Tibial nerve (tissue), 4 donors: ENCODE measurements at places on chromosomes 7 and 10.

GRCh38 chr10:13991353-13991752 is 339.4 kb downstream of the FRMD4A start:
- no peak for DNase-seq

GRCh38 chr10:130493446-130494145 is 357.4 kb downstream of the GLRX3 start:
- DNase-seq: no peak

DNA sequence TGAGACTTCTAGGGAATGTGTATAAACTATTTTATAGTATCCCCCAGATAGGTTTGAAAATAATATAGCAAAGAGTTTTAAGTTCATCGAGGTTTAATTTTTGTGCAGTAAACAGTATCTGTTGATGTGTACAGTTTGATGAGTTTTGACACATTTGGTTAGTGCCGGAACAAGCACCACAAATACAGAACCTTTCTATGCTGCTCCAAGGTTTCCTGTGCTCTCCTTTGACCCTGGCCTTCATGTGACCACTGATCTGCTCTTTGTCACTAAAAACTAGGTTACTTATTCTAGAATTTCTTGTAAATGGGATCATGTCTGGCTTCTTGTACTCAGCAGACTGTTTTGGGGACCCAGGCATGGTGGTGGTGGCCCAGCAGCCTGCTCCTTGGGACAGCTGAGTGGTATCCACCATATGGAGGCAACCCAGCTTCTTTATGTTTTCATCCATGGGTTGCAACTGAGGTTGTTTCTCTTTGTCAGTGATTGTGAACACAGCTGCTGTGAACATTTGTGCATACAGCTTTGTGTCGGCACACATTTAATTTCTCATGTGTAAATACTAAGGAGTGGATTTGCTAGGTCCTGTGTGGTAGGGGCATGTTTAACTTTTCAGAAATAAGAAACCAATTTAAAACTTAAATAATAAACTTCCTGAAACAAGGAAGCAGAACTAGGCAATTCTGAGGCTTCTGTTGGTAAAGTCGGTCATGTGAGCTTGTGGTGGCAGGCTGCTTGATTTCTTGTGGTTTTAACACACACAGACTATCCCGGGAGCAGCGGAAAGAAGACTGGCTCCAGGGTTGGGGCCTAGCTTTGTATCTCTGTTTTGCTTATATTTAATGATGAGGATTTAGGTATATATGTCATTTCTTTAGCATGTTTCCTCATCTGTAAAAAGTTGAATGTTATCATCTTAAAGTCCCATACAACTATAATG is 219.4 kb downstream of the ABCA13 start:
- DNase-seq: no peak

- no peak for DNase-seq
Observed at GRCh38 chr10:18216482-18216881, 76.3 kb downstream of the CACNB2 start.

GRCh38 chr7:95476904-95477594 is 8.7 kb upstream of the ASB4 start:
- peak; percentile 89 for DNase-seq

GRCh38 chr7:32901629-32902028 is 10.1 kb upstream of the KBTBD2 start:
- no peak for DNase-seq

DNA sequence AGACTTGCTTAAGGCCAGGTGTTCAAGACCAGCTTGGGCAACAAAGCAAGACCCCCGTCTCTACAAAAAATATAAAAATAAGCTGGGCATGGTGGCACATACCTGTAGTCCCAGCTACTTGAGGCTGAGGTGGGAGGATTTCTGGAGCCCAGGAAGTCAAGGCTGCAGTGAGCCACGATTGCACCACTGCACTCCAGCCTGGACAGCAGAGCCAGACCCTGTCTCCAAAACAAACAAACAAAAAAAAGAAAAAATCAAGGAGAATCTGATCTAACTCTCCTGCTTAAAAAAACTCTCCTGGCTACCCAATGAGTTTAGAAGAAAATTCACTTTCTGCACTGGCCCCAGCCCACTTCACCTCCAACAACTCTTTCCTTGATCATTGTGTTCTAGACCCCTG is 1.9 kb upstream of the KPNA7 start:
- no peak for DNase-seq

GRCh38 chr10:31959461-31960173 is 31.0 kb upstream of the ARHGAP12 start:
- DNase-seq: no peak

DNA sequence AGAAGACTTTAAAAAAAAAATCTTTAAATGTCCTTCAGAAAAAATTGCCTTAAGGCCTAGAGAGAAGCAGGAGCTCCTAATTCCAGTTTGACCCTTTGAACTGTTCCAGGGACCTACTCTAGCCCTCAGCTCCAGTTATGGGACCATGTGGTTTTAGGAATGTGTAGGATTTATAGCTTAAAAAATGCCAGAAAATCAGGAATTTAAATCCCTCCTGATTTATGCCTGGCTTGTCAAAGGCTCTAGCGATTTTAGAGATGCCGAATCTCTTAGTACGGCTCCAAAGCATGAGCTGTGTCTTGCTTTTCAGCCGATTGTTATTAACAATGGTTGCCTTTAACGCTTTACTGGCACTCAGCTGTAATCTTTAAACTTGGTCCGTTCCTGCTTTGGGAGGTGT is 130.6 kb upstream of the NPVF start:
- no peak for DNase-seq

- no peak for DNase-seq
Observed at GRCh38 chr10:31759124-31759798, 169.4 kb downstream of the ARHGAP12 start.

DNA sequence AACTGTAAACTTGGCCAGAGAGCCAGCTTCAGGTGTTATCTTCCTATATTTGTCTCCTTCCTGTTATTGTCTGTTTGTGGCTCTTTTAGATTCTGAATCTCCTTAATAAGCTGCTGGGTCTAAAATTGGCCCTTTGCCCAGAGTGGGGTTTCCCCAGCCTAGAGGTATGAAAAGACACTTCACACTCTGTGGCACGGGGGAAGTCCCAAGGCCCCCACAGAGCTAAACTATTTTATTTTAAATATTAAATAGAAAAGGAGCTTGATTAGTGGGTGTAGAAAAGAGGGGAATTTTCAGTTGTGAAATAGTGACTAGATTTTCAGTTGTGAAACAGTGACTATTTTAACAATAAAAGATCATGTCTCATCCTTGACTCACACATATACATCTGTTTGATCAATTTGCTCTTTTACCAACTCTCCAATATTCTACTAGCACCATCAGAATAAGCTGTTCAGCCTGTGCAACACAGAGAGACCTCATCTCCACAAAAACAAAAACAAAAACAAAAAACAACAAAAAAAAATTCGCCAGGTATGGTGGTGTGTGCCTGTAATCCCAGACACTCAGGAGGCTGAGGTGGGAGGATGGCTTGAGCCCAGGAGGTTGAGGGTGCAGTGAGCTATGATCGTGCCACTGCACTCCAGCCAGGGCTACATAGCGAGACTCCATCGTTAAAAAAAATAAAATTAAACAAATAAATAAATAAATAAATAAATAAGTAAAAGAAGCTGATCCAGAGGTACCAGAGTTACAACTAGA is 24.9 kb upstream of the ADO start:
- no peak for DNase-seq

DNA sequence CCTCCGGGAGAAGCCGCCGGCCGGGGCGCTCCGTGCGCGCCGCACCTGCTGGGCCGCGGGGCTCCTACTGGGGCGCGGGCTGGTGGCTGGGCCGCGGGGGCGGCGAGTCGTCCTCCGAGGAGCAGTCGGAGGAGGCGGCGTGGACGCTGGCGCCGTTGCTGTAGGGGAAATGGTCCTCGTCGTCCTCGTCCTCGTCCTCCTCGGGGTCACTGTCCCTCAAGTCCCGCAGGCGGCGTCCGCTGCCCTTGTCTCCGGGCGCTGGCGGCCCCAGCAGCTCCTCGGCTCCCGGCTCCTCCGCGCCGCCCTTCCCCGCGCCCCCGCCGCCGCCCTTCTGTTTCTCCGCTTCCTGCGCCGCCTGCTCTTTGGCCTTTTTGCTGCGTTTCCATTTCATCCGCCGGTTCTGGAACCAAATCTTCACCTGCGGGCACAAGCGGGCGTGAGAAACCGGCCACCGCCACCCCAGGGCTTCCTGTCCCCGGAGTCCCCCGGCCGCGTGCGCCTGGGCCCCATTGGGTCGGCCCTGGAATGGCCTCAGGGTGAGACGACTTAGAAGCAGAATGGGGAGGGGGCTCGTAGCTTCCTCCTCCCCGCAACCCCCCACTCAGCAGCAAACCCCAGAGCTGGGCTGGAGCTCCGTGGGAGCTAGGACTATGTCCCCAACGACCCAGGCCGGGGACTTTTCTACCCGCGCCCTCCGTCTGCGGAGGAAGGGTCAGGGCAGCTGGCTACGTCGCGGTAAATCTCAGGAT is 4.8 kb downstream of the MNX1 start:
- DNase-seq: no peak

DNA sequence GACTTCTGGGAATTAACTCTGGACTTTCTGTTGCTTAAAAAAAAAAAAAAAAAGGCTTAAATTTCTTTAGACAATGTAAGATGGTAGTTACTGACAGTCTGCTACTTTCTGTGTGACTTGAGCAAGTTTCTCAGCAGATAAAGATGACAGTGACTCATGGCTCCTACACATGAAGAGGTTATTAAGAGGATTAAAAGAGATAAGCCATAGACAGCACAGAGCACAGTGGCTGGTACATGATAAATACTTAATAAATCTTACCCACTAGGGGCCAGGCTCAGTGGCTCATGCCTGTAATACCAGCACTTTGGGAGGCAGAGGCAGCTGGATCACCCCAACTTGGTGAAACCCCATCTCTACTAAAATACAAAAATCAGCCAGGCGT is 174.8 kb downstream of the JAZF1 start:
- no peak for DNase-seq

DNA sequence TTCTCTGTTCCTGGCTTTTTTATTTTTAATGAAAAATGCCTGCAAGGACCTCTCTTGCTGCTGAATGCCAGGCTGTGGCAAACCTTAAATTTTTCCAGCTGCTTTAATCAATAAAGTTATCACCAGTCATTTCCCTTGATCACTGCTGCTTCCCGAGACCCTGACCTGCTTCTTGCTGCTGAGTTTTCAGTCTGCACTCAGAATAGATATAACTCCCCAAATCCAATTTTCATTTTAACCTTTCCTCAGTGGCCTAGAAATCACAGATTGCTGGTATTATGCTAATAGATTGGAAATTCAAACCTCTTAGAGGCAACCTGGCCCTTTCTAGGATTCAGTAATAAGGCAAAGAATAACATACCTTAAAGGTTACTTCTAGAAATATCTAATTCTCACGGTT is 43.7 kb downstream of the LHPP start:
- no peak for DNase-seq

GRCh38 chr7:114823290-114823689 is 98.6 kb upstream of the MDFIC start:
- DNase-seq: no peak

DNA sequence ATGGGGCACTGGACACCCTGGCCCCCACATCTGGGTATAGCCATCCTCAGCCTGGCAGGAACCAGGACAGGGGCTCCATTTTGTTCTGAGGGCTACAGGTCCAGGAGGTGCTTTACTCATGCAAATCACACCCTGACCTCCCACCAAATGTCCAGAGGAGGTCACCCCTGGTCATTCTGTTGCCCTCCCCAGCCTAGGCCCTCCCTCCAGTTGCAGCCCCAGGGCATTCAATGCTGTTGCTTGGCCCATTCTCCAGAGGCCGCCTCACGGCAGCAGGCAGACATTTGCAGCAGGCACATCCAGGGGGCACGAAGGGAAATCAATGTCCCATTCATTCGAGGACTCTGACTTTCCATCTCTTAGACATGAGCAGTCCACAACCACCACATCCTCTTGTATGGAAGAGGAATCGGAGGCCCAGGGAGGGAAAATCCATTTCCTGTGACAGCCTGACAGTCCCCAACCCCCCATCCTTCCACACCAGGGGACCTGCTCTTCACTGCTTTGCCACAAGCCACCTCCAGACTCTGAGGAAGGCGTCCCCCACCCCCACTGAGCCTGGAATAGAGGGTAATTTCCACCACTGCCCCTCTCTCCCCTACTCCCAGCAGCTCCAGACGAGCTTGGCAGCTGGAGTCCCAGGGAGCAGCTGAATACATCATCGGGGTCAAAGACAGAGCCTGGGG is 76.2 kb upstream of the UNC5B start:
- DNase-seq: no peak

DNA sequence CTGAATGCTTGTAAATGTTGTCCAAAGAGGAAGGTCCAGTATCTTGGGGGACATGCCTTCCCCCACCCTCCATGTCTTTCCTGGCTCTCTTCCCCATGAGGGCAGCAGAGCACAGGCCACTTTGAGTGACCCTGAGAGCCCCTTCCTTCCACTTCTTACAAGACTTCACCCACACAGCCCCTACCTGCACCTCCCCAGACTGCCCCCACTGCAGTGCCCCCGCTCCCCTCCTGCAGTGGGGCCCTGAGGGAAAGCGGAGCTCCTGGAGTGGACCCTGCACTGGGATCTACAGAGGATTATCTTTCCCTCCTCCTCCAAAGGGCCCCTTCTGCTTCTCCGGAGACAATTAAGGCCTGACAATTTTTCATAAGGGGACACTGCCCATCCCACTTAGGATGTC is 326.8 kb downstream of the TCERG1L start:
- DNase-seq: no peak

- DNase-seq: no peak
Observed at GRCh38 chr7:21352540-21353387, 75.1 kb upstream of the SP4 start.

DNA sequence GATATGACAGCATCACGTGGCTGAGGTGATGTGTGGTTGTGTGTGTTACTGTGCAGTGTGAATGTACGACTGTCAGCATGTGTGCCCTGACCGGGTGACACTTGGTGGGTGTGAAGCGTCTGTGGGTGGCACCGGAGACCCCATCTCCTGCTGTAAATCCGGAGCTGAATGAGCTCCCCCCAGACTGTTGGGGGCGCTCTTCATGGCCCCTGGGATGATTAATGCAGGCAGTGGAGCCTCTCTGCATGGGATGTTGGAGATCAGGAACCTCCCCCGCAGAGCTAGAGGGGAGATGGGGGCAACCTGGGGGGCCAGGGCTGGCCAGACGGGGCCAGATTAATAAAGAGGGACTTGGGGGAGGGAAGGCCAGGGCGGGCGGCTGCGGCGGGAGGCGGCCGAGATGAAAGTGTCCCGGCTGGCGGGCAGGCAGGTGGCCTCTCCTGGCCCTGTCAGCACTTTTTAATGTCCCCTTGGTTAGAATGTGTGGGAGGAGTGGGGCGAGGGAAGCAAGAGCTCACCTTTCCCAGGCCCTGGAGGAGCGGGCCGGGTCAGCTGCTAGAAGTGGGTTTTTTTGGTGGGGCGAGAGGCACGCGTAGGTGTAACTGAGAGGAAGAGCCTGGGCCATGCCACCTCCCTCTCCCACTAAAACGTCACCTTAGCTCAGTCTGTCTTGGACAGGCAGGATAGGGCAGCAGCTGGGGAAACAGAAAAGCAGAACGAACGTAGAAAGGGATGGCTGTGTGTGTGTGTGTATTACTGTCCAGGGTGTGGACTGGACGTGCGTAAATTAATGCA is 34.1 kb downstream of the HIF1AN start:
- no peak for DNase-seq

GRCh38 chr10:114957122-114957521 is 19.1 kb downstream of the TRUB1 start:
- no peak for DNase-seq

GRCh38 chr10:86954681-86955500 is 2.5 kb downstream of the MMRN2 start:
- DNase-seq: no peak

GRCh38 chr10:24707445-24707844 is 16.2 kb downstream of the ARHGAP21 start:
- no peak for DNase-seq
